Right lung (tissue), 10 donors: ENCODE measurements at places on chromosomes 13 and 19. TPM values are rescaled to one million over a fixed set of nuclear protein-coding genes. Genes with fewer than 3 reads are reported as not detected.
A peak's percentile ranks its signal among the peaks of the same experiment; 100 is the strongest.

TBXA2R gene
- polyA plus RNA-seq = 3.8 TPM

GARIN5A gene
- 4.6 TPM for polyA plus RNA-seq

CLDND2 gene
- polyA plus RNA-seq = 1.8 TPM

DMPK gene
- polyA plus RNA-seq = 52.9 TPM

DNA sequence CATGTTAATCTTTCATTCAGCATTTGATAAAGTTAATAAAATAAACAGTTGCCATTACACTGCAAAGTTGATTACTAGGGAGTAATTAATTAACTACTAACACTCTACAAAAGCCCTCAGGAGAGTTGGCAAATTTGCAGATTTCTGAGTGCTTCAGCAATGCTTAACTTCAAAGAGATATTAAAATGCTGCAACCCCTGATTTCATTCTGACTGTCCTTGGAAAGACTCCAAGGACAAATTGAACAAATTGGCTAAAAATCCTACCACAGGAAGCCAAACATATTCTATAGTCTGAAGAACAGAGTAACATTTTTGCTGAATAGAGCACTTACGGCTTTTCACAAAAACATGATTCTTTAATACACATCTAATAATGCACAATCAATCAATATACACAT lies 1543.0 kb downstream of the SLITRK5 start:
- DNase-seq = peak; percentile 65

DNA sequence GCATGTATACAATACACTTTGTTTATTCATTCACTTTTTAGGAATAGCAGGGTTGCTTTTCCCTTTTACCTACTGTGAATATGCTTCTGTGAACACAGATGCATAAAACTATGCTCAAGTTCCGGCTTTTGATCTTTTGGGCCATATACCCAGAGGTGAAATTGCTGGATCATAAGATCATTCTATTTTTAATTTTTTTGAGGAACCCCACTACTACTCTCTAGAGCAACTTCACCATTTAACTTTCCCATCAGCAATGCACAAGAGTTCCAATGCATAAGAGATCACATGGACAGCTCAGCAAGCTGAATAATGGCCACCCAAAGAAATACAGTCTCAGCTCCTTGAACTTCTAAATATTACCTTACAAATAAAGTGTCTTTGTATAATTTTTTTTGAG lies 17.0 kb upstream of the SIGLEC10 start:
- DNase-seq = no peak

GRCh38 chr13:75186379-75186778 lies 295.6 kb downstream of the TBC1D4 start:
- peak; percentile 41 for DNase-seq

DNA sequence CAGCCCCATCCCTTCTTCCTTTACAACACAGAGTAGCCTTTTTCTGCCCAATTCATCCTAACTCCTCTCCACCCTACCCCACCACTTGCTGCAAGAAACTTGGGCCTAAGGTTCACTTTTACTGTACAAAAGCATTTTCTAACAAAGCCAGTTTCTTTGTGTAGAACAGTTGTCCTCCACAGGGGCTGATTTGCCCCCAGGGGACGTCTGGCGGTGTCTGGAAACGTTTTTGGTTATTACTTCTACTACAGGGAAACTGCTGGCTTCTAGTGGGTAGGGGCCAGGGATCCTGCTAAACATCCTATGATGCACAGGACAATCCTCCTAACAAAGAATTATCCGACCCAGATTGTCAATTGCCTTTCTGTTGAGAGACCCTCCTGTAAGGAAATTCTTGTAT lies 7.3 kb upstream of the LMO7 start:
- no peak for DNase-seq
